Fibroblast of skin of left biceps (primary cell): ENCODE measurements at places on chromosomes 5 and 9.

GRCh38 chr5:96579711-96580110, 82.5 kb upstream of the CAST start:
- DNase-seq: no peak

GRCh38 chr5:140555747-140556312, 1.4 kb downstream of the SRA1 start:
- no peak for DNase-seq

DNA sequence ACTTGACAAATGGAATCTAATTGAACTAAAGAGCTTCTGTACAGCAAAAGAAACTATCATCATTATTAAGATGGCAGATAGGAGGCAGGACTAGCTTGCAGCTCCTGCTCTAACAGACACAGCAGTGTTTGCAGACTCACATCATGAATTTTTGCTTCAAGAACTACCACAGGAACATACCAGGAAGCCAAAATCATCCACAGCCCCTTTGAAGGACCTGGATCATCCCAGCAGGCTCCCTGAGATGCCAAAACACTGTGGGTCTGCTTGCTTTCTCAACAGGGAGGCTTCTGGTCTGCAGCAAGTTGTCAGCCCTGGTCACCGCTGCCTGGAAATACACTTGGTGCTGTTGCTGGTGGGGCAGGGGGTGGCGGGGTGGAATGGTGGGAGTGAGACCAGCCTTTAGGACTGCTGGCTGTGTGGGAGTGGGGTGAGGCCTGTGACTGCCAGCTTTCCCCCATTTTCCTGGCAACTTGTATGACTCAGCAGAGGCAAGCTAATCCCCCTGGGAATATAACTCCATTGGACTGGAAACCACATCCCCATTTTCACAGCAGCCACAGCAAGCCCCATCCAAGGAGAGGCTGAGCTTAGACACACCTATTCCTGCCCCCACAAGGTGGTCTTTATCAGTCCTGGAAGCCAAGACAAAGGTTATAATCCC, 533.8 kb upstream of the CYLC2 start:
- no peak for DNase-seq

DNA sequence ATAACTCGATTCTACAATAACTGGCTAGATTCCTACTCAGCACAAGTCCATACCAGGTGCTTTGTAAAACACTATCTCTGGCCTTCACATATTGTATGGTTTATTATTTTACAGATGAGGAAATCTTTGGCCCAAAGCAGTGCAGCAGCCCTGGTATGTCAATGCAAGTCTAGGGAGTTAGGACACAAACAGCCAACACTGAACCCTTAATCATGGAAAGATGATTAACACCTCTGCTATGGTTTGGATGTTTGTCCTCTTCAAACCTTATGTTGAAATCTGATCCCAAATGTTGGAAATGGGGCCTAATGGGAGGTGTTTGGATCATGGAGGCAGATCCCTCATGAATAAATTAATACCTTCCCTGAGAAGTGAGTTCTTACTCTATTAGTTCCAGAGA, 76.6 kb downstream of the MAPKAP1 start:
- no peak for DNase-seq

DNA sequence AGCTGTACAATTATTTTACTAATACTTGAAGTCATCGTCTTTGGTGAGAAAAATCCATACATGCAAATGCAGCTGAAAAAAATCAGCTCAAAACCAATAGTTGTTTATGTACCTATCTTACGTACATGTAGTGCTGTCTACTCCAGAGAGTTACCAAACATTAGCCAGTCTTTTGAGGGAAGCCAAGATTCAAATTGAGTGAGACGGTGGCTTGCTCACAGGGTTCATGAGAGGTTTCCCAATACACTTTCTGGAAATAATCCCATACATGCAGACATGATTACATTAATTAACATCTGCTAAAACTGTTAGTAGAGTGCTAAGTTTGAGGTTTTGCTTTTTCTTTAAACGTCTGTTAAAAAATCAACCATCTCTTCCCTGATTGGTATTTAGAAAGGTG, 2.3 kb downstream of the C9orf72 start:
- DNase-seq: no peak

- DNase-seq: no peak
Measured at GRCh38 chr5:65674749-65675148, 47.2 kb downstream of the SGTB start.

DNA sequence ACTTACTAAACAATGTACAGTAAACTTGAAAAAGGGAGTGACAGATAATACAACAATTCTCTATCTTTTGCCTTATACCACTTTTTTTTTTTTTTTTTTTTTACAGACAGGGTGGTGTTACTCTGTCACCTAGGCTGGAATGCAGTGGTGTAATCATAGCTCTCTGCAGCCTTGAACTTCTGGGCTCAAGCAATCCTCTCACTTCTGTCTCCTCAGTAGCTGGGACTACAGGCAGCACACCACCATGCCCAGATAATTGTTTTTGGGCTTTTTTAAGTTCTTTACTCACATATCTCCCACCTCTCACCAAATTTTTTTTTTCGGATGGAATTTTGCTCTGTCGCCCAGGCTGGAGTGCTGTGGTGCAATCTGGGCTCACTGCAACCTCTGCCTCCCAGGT, 171.9 kb upstream of the SLC12A2 start:
- DNase-seq: no peak

- no peak for DNase-seq
Measured at GRCh38 chr5:158268286-158268685, 409.3 kb upstream of the CLINT1 start.

- DNase-seq: no peak
Measured at GRCh38 chr9:78954286-78954685, 617.5 kb upstream of the TLE4 start.

DNA sequence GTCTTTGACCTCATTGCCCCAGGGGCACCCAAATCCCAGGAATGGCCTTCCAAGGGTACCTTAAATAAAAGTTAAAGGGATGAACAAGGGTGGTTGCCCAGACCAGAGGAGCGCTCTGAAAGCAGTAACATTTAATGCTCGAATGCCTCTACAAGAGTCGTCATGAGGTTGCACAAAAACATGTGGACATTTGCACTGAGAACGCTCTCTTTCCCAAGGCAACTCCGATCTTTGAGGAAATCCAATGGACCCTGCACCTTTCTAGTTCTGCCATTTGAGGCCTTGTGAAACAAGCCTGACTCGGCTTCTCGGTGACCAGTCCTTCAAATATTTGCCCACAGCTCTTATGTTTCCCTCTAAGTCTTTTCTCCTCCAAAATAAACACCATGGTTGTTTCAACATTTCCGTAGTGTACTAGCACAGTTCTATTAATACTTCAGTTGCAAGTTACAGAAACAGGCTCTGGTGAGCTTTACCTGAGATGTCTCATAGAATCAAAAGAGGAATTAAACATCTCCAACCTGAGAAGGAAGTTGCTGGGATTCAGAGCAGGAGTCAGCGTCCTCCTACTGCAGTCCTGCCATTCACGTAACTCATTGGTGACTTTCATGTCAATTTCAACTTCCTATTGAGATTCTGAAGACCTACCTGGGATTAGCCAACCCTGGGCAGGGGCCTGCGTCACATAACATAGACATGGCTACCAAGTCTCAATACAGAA, 168.8 kb upstream of the RAI14 start:
- peak; percentile 53 for DNase-seq

GRCh38 chr9:136336156-136336870, 9.0 kb downstream of the GPSM1 start:
- no peak for DNase-seq

DNA sequence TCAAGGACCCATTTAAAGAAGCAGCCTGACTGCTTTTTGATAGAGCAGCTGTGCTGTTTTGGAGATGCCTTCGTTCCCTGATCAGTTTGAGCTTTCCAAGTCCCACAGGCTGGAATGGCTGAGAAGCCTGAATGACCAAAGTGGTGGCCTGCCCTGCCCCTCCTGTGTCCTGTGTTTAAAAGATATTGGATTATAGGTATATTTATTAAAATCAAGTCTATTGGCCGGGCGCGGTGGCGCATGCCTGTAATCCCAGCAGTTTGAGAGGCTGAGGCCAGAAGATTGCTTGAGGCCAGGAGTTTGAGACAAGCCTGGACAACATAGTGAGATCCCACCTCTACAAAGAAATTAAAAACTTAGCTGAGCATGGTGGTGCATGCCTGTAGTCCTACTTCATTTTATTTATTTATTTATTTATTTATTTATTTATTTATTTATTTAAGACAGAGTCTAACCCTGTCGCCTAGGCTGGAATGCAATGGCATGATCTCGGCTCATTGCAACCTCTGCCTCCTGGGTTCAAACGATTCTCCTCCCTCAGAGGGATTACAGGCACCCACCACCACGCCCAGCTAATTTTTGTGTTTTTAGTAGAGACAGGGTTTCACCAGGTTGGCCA, 87.7 kb downstream of the CACNA1B start:
- DNase-seq: no peak

- DNase-seq: peak; percentile 11
Measured at GRCh38 chr5:172173564-172174153, 14.4 kb downstream of the STK10 start.

GRCh38 chr9:119609277-119609971, 240.2 kb upstream of the BRINP1 start:
- DNase-seq: no peak

DNA sequence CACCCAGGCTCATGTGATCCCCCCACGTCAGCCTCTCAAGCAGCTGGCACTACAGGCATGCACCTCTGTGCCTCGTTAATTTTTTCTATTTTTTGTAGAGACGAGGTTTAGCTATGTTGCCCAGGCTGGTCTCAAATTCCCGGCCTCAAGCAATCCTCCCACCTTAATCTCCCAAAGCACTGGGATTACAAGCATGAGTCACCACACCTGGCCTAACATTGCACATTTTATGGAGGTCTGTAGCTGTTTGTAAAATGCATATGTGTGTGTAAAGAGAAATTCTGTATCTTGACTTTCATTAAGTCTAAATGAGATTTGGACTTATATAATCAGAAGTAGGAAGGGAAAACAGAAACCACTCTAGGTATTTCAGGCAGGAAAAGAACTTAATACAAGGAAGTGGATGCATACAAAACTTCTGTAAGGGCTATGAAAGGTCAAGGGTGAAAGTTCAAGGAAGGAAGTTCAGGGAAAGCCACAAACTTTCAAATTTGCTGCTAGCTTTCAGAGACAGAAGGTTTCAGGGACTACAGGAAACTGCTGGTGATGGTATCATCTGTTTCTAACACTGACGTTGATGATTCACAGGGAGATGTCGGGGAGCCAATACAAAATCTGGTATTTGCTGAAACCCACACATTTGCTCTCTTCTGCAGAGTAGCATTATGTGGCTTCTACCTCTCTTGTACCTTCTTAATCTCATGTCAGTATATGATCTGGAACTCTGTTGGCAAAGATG, 209.4 kb downstream of the PIK3R1 start:
- DNase-seq: no peak

DNA sequence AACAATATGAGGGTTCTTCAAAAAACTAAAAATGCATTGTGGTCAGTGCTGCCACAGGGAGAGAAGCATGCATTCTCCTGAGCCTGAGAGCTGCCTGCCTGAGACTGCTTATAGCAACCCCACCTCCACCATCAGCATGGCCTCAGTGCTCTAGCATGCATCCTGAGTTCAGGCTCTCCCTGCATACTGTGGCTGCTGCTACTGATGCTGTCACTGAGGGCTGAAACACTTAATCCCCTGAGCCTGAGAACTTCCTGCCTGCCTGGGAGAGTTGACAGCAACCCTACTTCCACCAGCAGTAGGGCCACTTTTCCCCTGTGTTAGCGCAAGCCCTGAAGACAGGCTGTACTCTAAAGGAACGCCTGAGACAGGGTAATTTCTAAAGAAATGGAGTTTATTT, 206.0 kb downstream of the FBXO4 start:
- no peak for DNase-seq

- no peak for DNase-seq
Measured at GRCh38 chr5:116272281-116272941, 187.6 kb downstream of the COMMD10 start.

DNA sequence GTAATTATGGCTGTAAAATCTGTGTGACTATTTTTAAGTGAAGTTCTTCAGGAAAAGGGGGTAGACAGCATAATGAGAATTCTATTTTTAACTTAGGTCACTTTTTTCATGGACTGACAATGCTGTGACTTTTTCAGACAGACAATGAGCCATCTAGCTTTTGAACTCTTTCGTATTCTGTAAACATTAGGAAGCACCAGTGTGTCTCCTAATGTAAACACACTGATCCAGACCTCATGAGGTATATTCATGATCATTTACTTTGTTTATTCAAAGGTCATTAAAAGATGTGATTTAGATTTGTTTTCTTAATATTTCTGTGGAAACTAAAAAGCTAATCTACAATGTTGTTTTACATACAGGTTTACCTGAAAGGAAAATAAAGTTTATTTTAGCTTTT, 352.6 kb downstream of the ADGRV1 start:
- DNase-seq: no peak

GRCh38 chr9:79215821-79216220, 355.9 kb upstream of the TLE4 start:
- DNase-seq: no peak
